ENCODE measurements at places on chromosomes 2 and 18.

DNA sequence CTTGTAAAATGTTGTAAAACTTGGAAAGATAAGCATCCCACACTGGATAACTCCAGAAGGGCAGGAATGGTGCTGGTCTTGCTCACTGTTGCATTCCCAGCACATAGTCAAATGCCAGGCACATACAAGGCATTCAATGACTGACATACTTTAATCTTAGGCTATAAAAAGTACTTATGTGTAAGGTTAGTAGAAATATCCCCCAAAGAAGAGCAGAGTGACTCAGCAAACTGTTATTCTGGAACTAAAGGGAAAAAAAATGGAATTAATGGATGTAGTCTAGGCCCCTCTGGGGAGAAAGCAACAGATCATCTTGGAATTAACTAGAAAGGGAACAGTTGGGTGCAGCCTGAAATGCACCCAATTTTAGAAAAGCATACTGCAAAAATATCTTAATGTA is 9.0 kb downstream of the ZBTB14 start:
- no peak for DNase-seq

DNA sequence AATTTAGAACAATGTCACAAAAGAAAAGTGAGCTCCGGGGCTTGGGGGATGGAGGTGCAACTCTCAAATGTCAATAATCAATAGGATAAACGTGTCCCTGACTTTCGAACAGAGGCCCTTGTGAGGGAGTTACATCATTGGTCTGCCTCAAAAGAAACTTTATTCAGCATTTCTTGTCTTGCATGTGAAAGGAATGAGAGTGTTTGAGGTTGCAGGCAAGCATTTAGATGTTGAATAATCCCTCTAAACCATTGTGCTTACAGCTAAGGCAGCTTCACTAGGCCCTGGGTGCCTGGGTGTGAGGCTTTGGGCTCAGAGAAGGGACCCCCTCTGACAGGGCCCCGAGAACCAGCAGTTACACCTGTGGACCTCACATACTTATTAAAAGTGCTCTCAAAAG is 28.6 kb upstream of the FHL2 start:
- no peak for DNase-seq

DNA sequence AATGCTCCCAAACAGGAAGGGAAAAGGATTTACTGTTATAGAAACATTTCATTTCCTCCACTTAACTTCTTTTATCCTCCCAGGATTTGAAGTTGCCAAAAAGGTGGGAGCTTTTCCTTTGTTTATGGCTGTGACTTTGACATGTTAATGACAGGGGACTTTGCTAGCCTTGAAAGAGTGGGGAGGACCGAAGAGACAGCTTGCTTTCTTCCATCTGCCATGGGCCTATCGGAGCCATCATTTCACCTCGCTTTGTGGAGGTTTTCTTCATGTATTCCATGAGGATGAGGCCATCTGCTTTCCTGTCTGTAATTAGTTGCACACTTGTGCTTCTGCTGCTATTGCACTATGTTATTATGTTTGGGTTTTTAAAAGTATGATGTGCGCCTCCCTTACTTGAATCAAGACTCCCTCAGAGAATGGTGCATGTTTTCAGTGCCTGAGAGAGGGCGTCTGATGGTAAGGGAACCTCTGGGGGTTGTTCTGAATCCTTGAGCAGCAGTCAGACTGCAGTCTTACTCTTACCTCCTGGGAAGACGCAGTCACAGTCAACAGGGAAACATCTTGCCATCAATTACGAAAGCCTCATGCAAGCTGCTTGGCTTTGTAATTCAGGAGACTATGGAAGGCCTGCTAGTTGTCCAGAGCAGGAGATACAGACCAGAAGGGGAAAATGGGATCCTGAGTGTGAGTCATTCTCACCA is 173.3 kb upstream of the MGAT5 start:
- DNase-seq: no peak

DNA sequence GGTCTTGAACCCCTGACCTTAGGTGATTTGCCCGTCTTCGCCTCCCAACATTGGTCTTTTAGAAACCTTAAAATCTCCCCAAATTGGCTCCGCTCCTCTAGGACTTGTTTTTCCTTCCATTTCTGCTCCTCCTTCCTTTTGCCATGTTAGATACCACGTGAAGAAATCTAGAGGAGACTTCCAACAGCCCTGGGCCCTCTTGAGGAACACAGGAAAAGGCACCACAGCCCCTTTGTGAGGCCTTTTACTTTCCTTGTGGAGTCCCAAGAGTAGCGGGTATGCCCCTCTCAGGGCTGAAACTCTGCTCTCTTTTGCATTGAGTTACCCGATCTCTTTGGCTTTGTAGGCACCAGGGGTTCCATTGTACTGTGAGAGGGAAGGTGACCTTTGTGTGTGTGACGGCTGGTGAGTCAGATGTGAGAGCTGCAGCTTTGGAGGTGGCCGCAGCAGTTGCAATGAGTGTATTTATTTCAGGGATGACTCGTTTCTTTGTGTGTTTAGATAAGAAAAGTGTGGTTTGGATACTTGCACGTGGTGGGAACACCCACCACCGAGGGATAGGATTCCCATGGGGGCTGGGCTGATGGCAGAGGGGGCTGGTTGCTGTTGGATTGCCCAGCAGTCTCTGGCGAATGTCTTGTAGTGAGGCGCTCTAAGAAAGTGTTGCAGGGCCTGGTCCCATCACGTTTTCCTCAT is 218.4 kb upstream of the HS6ST1 start:
- DNase-seq: no peak

DNA sequence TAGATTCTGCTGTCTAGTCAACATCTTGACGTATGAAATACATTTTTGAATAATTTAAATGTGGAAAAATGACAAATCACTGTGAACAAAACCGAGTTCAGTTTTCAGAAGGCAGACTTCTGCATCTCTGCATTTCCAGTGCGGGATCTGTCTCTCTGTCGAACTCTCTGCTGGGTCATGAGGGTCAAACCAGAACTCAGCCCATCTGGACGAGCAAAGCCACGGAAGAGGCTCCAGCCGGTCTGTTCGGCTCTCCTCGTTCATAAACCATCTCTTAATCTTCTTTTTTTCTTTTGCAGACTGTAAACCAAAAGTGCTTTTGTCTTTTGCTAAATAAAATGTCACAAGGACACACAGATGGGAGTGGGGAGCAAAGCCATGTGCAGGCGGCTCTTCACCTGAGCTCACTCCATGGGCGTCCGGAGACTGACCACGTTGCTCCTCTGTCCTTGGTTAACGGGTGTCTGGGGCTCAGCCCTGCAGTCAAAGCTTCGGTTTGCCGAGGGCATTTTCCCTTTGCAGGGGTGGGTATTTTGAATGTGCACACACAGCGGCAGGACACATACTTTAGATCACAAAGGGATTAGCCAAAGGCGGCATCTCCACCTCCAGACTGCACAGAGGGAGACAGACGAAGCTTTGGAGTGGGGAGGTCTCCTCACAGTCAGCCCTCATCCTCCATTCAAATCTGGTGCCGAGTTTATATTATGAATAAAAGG is 737.9 kb upstream of the SALL3 start:
- no peak for DNase-seq

DNA sequence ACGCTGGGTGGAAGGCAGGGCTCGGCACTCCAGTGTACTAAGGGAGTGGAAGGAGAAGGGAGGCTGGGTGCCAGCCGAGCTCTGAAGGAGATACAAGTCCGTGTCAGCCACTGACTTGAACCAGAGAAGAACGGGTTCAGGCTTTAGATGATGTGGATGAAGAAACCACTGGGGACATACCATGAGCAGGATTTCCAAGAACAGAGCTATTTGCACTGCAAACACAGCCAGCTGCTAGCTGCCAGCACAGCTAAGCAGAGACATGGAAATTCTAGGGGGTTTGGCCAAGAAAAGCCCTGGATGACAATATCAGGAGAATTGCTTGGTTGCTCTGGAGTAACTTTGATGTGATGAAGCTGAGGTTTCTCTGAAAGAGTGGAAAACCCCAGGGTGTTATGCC is 5.2 kb downstream of the CD207 start:
- no peak for DNase-seq
